ENCODE measurements at places on chromosomes 6 and 20. TPM values are rescaled to one million over a fixed set of nuclear protein-coding genes. Genes with fewer than 3 reads are reported as not detected.

GRCh38 chr6:117231466-117231865, 33.9 kb upstream of the VGLL2 start:
- DNase-seq, result no peak

Gene LHFPL5
- total RNA-seq, result not detected

GRCh38 chr6:82735790-82736189, 329.9 kb downstream of the UBE3D start:
- DNase-seq, result no peak

Gene RXRB
- 70.3 TPM for total RNA-seq

- no peak for DNase-seq
Observed at GRCh38 chr20:18886756-18887155, 73.2 kb downstream of the SCP2D1 start.

DNA sequence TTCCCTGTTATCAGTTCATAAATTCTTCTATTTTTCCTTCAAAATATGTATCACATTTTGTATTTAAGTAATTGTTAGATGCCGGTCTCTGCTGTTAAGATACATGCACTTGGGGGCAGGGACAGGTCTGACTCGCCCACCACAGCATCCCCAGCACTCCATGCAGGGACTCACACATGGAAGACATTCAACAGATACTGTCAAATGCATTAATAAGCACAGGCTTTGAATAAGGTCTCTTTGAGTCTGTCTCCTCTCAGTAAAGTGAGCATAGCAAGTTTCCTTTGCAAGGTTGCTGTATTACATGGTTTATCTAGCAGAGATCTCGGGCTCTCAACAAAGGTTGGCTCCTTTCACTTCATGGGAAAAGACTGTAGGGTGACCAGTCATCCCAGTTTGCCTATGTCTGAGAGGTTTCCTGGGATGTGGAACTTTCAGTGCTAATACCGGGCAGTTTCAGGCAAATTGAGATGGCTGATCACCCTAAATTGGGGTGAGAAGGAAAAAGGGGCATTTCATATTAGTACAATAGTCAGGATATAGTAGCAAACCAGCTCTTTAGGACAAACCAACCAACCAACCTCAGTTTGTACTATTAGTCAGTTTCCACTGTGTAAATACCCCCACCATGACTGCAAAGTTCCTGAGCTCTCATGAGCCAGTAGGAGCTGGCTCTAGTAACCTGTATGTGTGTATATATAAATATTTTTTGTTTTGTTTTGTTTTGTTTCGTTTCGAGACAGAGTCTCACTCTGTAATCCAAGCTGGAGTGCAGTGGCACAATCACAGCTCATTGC, 15.0 kb downstream of the JPH2 start:
- DNase-seq, result no peak

Gene CST5
- total RNA-seq, result not detected

Gene ETV7
- total RNA-seq, result 0.45 TPM

Gene IP6K3
- total RNA-seq, result 0.16 TPM

Gene KIF25
- total RNA-seq, result 1.6 TPM

All from mesothelial cell of epicardium (in vitro differentiated cells).